ENCODE measurements at places on chromosomes 5 and 9. TPM values are rescaled to one million over a fixed set of nuclear protein-coding genes. Genes with fewer than 3 reads are reported as not detected.

The SOHLH1 gene
- total RNA-seq: not detected

The ODF2 gene
- total RNA-seq: 11.0 TPM

The TNIP1 gene
- total RNA-seq: 194 TPM

The HARS2 gene
- 28.3 TPM for total RNA-seq

The ZBED3 gene
- 1.2 TPM for total RNA-seq

The INSYN2B gene
- total RNA-seq: not detected

The SPAG8 gene
- total RNA-seq: not detected

The SKP1 gene
- 497 TPM for total RNA-seq

The SNCAIP gene
- 0.22 TPM for total RNA-seq

Data from gastrocnemius medialis (tissue), 4 donors.